ENCODE measurements at places on chromosomes 12 and 14.

DNA sequence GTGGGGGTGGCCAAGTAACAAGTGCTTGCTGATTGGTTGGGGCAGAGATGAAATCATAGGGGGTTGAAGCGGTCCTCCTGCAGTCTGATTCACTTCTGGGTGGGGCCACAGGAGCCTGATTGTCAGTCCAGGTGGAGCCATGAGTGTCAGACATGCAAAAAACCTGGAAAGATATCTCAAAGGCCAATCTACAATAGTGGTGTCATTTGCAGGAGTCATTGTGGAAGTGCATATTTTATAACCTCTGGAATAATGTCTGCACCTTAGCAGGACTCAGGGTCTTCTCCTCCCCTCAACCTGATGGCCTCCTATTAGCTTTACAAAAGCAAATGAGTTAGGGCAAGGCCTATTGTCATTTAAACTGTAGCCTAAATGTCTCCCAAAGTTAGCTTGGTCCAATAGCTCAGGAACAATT lies 241.4 kb downstream of the NUAK1 start:
- no peak for DNase-seq

DNA sequence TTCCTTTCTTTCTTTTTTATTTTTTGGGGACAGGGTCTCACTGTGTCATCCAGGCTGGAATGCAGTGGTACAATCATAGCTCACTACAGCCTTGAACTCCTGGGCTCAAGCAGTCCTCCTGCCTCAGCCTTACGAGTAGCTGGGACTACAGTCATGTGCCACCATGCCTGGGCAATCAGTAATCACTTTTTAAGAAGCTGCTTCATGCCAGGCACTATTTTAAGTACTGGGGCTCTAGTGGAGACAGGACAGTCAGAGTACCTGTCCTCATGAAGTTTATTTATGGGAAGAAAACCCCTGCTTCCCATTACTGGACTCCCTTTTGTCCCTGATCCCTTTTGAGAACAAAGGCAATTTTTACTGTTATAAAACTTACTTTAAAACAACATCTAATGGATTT lies 124.0 kb upstream of the NPAS3 start:
- no peak for DNase-seq

DNA sequence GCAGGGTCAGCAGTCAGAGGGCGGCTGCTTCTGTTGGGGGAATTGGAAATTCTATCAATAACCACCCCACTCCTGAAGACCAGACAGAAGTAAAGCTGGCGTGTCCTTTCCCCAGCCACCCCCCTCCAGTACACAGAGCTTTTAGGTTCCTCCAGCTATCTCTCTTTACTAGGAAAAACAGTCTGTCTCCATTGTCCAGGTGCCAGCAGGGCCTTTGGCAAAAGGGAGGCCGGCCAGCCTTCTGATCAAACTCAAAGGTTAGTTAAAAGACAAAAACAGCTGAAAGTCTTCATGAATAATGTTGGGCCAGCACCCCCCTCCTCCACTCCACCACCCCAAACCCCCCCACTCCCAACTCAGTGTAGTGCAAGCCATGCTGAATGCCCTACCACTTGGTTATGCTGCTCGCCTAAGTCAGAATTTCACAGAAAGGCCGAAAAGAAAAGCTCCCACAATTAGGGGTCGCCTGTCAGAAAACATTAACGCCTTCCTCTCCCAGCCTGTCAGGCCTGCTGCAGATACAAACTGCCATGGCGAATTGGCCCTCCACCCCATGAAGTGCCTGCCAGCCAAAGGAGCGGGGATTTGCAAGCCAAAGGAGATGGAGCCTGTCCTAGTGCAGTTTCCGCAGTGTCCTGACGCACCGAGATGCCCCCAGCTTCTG lies 8.9 kb downstream of the ASCL1 start:
- no peak for DNase-seq

- DNase-seq: no peak
Measured at GRCh38 chr12:53290661-53291060, 4.7 kb upstream of the PFDN5 start.

DNA sequence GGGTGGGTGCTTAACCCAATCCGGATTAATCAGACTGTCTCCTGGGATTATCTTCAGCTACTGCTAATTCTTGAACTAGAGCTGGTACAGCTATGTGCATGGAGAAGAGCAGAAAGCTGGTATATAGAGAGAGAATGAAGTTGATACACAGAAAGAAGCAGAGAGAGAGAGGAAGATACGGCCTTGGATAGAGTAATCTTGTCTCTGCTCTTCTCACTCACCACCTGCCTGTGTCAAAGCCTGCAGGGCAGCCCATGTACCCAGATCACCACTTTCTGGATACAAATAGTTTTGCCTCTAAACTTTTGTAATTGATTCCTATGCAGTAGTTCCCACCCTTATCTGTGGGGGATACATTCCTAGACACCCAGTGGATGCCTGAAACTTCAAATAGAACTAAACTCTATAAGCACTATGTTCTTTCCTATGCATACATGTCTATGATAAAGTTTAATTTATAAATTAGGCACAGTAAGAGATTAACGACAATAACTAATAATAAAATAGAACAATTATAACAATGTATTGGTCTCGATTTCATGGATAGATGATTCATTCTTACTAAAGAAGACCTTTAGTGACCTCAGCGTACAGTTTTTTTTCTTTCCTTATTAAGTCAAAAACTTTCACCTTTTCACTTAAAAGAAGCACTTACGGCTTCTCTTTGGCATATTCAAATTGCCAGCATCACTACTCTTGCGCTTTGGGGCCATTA lies 45.5 kb downstream of the YEATS4 start:
- no peak for DNase-seq

DNA sequence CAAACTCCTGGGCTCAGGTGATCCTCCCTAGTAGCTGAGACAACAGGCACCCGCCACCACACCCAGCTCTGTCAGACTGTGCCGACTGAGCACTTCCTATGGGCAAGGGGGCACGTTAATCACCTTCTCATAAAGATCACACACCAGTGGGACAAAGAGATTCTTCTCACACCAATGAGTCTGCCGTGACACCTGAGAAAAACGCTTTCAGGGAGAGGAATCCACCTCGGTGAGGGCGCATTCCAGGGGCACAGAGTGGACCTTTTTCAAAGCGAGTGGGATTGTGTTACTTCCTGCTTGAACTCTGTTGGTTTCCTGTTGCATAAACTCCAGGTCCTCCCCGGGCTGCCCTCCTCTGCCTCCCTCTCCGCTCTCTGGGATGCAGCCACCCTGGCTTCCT lies 17.5 kb upstream of the SCARB1 start:
- no peak for DNase-seq

GRCh38 chr12:113414519-113415038 lies 7.6 kb upstream of the SDSL start:
- DNase-seq: no peak

- no peak for DNase-seq
Measured at GRCh38 chr12:15488481-15488880, 166.2 kb downstream of the PTPRO start.

DNA sequence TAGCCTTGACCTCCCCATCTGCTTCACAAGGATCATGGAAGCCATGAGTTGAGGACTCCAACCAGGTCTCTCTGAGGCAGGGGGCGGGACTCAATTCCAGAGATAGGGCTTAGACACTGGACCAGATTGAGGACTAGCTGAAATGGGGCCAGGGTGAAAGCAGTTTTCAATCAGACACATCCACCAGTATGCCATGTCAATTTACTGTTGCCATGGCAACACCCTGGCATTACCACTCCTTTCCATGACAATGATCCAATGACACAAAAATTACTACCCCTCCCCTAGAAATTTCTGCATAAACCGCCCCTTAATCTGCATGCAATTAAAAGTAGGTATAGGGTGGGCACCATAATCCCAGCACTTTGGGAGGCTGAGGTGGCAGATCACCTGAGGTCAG lies 18.6 kb upstream of the DCAF5 start:
- no peak for DNase-seq

Measured in right renal pelvis (tissue), 4 donors.